ENCODE measurements at places on chromosomes 16 and 17.

DNA sequence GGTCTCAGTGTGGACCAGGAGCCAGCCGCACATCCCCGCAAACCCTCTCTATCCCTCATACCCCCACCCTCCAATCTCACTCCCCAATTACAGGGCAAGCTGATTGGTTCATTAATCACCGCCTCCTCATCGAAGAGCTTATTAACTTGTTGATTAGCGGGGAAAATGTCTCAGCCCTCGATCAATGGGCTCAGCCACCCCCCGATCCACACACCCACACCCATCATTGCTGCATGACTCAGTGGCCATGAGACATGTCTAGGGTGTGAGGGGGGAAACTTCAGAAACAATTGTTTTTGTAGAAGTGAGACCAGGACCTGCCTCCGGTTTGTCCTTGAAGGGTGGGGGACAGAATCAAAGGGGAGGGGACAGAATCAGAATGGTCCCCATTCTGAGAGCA lies 2.5 kb upstream of the PYY start:
- no peak for DNase-seq

DNA sequence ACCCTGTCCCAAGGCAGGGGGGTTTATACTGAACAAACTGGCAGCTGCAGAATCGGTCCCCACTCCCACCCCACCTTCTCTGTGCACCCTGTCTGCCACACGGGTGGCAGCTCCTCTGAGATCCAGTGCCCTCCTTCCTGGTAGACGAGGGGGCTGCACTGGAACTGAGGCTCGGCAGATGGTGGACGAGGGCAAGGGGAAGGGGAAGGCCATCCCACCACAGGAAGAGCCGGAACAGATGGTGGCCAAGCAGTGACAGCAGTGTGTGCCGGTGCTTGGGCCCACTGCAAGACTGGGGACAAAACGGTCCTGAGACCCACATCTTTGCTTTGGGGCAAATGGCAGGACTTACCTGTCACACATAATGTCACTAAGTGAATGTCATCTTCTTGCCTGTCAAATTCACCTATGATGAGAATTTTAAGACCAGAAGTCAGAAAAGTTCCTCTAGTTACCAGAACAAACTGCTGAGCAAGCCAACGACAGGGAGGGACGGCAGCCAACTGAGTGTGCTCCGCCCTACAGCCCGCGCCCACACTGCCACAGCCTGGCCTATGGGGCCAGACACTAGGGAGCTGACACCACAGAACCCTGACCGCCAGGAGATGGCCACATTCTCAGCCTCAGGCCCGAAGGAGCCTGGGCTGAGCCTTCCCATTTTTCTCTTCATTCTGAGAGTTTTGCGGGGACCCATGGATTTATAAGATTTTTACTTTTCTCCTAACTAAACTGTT lies 14.4 kb downstream of the NTAN1 start:
- no peak for DNase-seq

DNA sequence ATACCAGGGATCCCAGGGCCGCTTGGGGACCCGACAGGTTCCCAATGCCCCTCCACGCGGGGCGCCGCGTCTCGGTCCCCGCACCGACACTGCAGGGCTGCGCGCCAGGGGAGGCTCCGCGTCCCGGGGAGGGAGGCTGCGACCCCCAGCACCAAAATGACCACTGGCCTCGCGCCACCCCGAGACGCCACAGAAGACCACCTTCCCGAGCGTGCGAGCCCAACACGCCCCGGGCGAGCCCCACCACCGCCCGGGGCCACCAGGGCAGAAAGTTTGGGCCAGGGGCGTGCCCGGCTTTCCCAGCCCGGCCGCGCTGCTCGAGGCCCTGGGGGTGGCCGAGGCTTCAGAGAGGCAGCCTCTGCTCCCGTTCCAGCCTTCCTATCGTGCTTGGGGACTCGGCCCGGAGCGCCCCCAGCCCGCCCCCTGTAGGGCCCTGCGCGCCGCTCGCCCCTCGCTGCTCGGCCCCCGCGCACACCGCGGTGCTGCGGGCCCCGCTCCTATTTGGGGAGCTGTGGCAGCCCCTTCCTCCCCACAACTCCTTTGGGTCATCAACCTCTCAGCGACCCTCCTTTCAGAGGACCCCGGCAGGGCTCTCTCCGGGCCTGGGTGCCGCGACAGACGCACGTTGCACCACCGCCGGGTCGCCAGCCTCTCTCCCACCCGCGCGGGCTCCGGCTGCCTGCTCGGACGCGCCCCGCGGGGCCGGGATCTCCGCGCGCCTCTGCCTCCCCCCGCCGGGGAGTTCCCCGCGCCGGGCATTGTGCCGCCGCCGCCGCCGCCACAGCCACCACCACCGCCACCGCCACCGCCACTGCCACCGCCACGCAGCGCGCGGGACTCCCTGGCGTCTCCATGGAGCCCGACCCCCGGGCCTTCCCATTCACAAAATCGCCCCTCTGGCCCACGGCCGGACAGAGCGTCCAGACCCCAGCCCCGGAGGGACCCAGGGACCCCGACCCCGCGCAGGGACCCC lies 892 bp downstream of the RBFOX3 start:
- no peak for DNase-seq

DNA sequence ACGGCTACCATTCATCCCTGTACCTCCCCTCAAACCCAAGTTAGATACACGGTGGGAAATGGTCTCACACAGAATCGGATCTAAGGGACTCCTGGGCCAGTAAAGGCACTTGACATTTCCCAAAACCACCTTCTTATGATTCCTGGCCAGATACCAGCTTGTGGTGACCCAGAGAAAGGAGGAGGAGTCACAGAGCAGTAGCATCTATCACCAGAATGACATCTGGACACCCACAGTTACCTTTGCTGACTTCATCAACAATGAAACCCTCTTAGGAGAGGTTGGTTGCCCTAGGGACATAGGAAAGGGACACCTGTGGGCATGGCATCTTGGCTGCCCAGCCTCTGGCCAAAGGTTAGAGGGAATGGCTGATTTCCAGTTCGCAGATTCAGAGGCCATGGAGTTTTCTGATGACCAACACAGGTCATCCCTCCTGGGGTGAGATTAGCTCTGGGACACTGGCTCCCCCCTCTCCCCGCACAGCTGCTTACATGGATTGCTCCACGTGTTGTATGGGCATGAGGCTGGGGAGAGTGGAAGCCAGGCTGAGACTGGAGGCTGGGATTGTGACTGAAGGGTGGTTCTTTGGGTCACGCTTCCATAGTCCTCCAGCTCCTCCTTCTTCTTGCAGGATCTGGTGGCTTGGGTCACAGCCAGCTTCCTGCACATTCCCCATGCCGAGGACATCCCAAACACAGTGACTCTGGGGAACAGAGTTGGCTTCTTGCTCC lies 1.4 kb upstream of the AOC3 start:
- DNase-seq, result peak; percentile 28

DNA sequence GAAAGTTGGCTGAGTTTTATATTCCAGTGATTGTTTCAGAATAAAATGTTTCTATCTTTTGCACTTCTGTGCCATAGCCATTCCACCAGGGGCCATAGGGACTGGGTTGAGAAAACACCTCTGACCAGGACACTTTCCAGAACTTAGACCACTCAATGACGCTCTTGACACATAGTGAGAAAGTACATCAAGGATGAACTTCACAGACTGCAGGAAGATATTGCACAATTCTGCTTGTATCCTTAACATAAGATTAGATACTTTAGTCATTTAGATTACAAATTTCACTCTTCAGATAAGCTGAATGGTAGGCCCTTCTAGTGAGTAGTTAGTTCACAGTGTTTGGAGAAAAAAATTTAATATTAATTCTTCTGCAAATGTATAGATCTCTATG lies 13.0 kb upstream of the MPHOSPH6 start:
- no peak for DNase-seq

DNA sequence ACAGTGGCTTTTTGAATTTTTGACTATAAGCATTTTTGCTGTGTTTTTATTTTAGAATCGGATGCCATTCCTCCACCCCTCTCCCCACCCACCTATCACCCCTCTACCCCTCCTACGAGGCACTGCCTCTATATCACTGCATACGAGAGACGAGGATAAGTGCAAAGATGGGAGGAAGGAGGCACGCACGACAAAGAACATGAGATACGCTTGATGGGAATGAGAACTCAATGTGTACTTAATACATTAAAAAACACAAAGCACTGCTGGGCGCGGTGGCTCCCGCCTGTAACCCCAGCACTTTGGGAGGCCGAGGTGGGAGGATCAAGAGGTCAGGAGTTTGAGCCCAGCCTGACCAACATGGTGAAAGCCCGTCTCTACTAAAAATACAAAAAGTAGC lies 8.8 kb upstream of the USP43 start:
- no peak for DNase-seq

DNA sequence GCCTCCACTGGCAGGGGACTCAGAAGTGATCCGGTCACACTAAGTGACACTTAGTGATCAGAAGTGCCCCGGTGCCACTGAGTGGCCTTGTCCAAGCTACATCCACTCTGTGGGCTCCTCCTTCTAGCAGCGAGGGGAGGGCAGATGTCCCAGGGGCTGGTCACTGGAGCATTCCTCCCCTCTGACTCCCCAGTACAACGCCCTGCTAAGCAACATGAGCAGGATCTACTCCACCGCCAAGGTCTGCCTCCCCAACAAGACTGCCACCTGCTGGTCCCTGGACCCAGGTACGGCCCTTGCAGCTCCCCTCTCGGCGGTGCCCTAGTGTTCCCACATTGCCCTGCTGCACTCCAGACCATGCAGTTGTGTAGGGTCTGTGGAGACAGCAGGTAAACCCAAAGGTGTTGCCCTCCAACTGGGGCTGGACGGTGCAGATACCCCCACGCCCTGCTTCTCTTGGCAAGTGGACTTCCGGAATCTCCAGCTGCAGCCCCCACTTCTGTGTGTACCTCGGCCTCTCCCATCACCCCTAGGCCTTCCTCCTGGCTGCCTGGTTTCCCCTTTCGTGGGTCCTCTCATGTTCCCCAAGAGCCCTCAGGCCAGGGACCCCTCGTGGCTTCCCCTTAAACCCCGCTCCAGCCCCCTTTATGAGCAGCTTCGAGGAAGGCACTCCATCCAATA lies 2.1 kb downstream of the ACE start:
- DNase-seq, result peak; percentile 82

DNA sequence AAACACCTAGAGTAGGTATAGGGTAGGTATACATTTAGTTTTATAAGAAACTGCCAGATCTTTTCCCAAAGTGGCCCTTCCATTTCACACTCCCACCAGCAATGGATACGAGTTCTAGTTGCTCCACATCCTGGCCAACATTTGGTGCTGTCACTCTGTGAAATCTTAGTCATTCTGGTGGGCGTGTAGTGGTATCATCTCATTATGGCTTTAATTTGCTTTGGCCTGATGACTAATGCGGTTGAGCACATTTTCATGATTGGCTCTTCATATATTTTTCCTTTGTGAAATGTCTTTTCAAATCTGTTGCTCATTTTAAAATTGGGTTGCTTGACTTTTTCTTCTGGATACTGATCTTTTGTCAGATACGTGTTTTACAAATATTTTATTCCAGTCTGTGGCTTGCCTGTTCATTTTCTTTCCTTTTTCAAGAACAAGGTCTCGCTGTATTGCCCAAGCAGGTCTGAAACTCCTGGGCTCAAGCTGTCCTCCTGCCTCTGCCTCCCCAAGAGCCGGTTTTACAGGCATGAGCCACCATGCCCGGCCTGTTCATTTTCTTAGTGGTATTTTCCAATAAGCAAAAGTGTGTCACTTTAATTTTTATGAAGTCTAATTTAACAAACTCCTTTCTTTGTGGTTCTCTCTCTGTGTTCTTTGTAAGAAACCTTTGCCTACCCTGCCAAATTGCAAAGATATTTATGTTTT lies 192.4 kb downstream of the SEC14L1 start:
- DNase-seq, result peak; percentile 50

- DNase-seq, result peak; percentile 84
These were observed at the start of gene RAB11FIP3 for GRCh38 chr16:425082-425718. Gene RAB11FIP3, plus strand, starts transcription at chr16:425649. Its CDS starts 358 bp downstream, at chr16:426007.

- DNase-seq, result no peak
These were observed 70.4 kb downstream of the ZDHHC7 start for GRCh38 chr16:84940670-84941551.

GRCh38 chr16:85413691-85414663 lies 199.1 kb upstream of the GSE1 start:
- no peak for DNase-seq

DNA sequence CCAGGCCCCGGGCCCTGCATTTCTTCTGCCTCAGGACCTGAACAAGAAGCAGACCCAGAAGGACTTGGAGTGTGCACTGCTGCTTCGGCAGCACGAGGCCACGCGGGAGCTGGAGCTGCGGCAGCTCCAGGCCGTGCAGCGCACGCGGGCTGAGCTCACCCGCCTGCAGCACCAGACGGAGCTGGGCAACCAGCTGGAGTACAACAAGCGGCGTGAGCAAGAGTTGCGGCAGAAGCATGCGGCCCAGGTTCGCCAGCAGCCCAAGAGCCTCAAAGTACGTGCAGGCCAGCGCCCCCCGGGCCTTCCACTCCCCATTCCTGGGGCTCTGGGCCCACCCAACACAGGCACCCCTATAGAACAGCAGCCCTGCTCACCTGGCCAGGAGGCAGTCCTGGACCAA lies 9.2 kb downstream of the HIRIP3 start:
- no peak for DNase-seq

GRCh38 chr16:79006765-79007164 lies 593.8 kb downstream of the MAF start:
- DNase-seq, result no peak

DNA sequence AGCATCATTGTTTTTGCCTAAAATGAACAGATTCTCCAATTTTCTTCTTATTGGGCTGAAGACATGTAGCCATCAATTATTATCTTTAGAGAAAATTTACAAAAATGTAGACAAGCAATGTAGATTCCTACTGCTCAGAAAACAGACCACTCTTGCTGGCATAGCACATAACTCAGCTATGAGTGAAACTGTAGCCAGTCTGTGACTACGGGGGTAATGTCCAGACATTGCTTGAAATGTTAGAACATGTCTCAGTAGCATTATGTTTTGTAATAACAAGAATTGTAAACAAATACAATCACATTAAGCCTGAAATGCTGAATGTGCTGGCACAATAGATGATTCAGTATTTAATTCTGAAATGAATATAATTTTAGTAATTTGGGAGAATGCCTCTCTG lies 265.7 kb upstream of the KCNJ16 start:
- no peak for DNase-seq

GRCh38 chr16:14635395-14636165 lies 2.8 kb downstream of the BFAR start:
- DNase-seq, result no peak

DNA sequence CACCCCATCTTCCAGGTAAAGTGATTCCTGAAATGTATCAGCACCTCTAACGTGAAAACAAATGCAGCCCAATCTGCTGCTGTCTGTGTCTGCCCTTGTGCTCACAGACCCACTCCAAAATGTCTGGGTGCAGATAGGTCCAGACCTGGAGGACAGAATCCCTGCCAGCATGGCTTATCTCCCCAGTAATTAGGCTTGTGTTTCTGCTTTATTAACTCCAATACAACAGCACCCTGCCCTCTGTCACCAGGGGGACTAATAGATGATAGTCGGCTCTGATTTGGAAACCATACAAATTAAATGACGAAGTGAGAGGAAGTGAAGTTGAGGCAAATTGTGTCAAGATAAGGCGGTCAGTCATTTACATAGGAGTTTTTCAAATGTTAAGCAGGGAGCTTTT lies 608.3 kb upstream of the SALL1 start:
- no peak for DNase-seq

- DNase-seq, result peak; percentile 90
These were observed 191.8 kb downstream of the PRKCA start for GRCh38 chr17:66494023-66494803.

GRCh38 chr17:75737133-75737962 lies 16.1 kb downstream of the ITGB4 start:
- DNase-seq, result no peak

GRCh38 chr17:5500589-5501391 lies 14.4 kb downstream of the MIS12 start:
- DNase-seq, result peak; percentile 84

Data from DMS53 (cell line).